ENCODE measurements at places on chromosomes 6 and 20.

GRCh38 chr6:13397359-13398068, 69.2 kb upstream of the TBC1D7 start:
- DNase-seq = no peak

- DNase-seq = no peak
Observed at GRCh38 chr20:24964506-24964840, 15.4 kb downstream of the CST7 start.

DNA sequence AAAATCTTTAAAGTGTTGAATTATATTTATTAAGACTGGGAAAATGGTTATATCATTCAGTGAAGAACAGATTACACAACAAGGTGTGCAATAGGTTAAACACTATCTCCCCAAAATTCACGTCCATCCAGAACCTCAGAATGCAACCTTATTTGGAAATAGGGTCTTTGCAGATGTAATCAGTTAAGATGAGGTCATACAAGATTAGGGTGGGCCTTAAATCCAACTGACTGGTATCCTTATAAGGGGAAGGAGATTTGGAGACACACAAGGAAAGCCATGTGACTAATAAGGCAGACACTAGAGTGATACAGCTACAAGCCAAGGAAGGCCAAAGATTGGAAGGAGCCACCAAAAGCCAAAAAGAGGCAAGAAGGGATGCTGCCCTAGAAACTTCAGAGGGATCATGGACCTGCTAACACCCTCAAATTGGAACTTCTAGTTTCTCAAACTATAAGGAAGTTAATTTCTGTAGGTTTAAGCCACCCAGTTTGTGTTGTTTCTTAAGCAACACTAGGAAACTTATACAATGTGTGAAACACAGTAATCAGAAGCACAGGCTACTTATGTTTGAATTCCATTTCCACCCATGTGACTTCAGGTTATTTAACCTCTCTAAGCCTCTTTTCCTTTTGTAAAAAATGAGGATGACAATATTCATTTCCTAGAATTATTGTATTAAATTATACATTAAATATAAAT, 16.9 kb downstream of the ILRUN start:
- no peak for DNase-seq

GRCh38 chr20:19816386-19816785, 58.3 kb downstream of the RIN2 start:
- no peak for DNase-seq

DNA sequence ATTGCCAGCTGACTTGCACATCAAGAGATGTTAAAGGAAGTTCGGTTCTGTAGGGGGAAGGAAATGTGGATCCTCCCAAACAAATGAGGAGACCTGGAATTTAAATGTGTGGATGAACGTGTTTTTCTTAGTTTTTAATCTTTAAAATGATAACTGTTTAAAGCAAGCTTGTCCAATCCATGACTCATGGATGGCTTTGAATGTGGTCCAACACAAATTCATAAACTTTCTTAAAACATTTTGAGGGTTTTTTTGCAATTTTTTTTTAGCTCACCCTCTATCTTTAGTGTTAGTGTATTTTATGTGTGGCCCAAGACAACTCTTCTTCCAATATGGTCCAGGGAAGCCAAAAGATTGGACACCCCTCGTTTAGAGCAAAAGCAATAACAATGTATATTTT, 12.6 kb downstream of the TUBB2B start:
- DNase-seq = no peak

Data from activated naive CD4-positive, alpha-beta T cell treated with anti-CD3 and anti-CD28 coated beads, Interleukin-2, amount 50 U/mL, for 16 hours (primary cell).